Neural progenitor cell (in vitro differentiated cells): ENCODE measurements at places on chromosomes 4 and X. TPM values are rescaled to one million over a fixed set of nuclear protein-coding genes. Genes with fewer than 3 reads are reported as not detected.

Gene C4orf36
- total RNA-seq, result 5.7 and 8.6 TPM in 2 replicates

Gene BANK1
- 0.19 and 0.28 TPM in 2 replicates for total RNA-seq

Gene ASB5
- total RNA-seq, result not detected in 2 replicates

Gene GALNTL6
- total RNA-seq, result 0.12 and 0.15 TPM in 2 replicates

Gene TSPAN6
- 138 and 205 TPM in 2 replicates for total RNA-seq

Gene SPANXC
- not detected in 2 replicates for total RNA-seq

Gene AREG
- not detected in 2 replicates for total RNA-seq

Gene UGT8
- total RNA-seq, result 2.8 and 4.3 TPM in 2 replicates

Gene DDX3X
- total RNA-seq, result 216 and 264 TPM in 2 replicates

Gene FREM3
- not detected in 2 replicates for total RNA-seq

Gene RAB28
- 49.6 and 67.3 TPM in 2 replicates for total RNA-seq

Gene SERTM2
- 0.50 and 0.51 TPM in 2 replicates for total RNA-seq

Gene SHROOM2
- 9.1 and 11.8 TPM in 2 replicates for total RNA-seq

Gene CLGN
- 22.7 and 37.8 TPM in 2 replicates for total RNA-seq

Gene P2RY4
- 0.28 TPM in 1 of 2 replicates, not detected in the other for total RNA-seq
